ENCODE measurements at places on chromosomes 5 and 9.
A peak's percentile ranks its signal among the peaks of the same experiment; 100 is the strongest.

GRCh38 chr5:107380654-107381053, 290.1 kb downstream of the EFNA5 start:
- no peak for DNase-seq

DNA sequence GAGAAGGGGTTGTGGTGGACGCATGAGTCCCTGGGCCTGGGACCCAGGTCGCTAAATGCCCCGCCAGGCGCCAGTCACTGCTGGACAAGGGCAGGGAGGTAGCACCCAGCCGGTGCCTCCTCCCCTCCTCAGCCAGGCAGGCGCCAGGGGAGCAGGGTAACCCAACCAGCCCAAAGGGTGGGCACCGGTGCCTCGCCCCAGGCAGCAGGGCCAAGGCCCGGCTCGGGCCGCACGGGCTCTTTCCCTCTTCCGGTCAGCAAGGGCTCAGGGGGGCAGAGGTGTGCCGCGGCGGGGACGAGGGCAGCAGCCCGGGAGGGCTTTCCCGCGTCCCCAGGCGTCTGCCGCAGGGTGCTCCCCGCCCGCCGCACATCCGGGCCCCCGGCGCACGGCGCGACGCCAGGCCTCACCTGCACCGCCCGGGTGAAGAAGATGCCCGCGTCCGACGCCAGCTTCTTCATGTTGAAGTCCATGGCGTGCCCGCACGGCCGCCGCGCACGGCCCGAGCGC, 393 bp downstream of the SH3GLB2 start:
- DNase-seq, result peak; percentile 87

- no peak for DNase-seq
These were observed 46.8 kb upstream of the RNF20 start for GRCh38 chr9:101486693-101487442.

- no peak for DNase-seq
These were observed 23.4 kb downstream of the SARDH start for GRCh38 chr9:133714606-133715294.

DNA sequence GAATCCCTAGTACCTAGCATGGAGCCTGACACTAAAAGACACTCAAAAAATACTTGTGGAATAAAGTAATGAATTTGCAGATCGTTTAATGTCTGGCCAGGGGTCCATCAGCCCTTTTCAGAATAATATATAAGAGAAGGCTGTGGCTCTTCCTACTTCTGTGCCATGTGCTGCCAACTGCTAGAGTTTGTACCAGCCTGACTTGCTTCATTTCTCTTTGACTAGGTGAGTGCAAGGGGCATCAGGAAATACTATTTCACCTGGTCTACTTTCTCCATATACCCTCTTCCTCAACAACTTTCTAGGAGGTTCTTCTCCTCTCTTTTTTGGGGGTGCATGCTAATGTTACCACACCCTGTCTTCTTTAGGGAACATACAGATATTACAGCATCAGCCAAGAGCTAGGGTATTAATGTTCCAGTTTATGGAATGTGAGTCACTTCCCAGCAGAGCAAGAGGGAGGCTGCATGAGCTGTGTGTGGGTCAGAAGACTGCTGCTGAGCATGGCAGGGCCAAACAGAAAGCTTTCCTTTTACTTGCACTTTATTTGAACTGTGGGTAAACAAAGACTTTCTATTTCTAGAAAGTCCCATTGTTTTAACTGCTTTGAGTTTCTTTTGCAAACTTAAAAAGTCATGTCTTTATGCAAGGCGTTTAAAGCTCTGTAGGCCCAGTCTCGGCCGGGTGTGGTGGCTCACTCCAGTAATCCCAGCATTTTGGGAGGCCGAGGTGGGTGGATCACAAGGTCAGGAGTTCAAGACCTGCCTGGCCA, 158.9 kb downstream of the ADAMTSL1 start:
- no peak for DNase-seq

DNA sequence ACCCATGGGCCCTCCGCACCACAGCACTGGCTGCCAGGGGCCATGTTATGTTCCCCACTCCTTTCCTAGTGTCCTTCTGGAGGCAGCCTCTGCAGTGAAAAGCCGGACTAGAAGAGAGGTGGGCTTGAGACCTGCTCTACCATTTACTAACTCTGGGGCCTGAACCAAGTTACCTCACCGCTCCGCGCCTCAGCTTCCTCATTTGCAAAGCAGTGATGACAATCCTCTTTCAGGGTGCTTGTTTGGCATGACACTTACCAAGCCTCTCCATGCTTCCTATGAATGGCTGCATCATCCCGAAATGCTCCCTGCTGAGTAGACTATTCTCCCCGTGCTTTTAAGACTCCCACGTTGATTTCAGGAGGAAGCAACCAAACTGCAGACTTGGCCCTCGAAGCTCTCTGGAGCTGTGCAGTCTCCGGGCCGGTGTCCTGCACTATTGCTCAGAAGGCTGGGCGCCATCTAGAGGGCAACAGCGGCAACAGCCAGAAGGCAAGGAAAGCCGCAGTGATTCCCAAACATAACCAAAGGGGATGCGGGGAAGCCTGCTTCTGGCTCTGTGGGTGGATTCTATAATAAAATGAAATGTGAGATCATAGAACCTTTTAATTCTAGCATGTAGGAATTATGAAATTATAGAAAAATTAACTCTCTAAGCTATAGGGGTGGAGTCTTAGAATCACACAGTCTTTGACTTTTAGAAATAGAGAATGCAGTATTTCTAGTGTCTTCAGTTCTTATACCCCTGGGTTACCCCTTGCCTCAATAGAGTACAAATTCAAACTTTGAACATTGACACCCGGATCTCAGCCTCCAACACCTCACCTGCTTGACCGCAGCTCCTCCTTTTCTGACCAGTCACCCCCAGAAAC, 599.8 kb upstream of the BRINP1 start:
- DNase-seq, result peak; percentile 70

- DNase-seq, result peak; percentile 9
These were observed 59.4 kb downstream of the ZNF354C start for GRCh38 chr5:179119415-179120170.
